ENCODE measurements at places on chromosomes 2 and 18.

GRCh38 chr18:62037012-62037742 is 144.4 kb upstream of the RNF152 start:
- DNase-seq: no peak

DNA sequence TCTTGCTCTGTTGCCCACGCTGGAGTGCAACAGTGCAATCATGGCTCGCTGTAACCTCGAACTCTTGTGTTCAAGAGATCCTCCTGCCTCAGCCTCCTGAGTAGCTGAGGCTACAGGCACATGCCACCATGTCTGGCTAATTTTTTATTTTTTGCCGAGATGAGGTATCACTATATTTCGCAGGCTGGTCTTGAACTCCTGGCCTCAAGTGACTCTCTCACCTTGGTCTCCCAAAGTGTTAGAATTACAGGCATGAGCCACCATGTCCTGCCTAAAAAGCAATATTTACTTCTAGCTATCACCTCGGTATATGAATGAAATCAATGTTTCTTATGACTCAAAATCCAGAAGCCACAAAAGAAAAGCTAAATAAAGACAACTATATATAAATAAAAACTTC is 2.2 kb downstream of the BUB1 start:
- no peak for DNase-seq

GRCh38 chr2:191287820-191288219 is 42.6 kb downstream of the MYO1B start:
- no peak for DNase-seq

DNA sequence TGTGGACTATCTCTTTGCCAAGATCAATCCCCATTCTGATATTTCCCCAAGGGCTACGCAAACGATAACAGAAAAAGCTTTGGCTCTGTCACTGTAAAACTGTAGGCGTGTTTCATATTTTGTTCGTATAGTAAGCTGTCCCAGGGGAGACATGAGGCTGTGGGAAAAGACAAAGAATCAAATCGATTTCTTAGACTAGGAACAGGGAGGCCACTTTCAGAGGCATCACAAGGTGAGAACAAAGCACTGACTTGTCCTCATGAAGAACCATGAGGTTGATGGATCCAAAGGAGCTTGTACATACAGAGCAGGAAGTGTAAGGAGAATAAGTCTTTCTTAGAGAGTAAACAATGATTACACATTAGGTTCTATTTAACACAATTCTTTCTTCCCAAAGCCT is 255.7 kb downstream of the HNMT start:
- no peak for DNase-seq

All from GM12891 (cell line).